Hypothalamus (tissue), 51 donors: ENCODE measurements at places on chromosomes 12 and 14.
A peak's percentile ranks its signal among the peaks of the same experiment; 100 is the strongest.

DNA sequence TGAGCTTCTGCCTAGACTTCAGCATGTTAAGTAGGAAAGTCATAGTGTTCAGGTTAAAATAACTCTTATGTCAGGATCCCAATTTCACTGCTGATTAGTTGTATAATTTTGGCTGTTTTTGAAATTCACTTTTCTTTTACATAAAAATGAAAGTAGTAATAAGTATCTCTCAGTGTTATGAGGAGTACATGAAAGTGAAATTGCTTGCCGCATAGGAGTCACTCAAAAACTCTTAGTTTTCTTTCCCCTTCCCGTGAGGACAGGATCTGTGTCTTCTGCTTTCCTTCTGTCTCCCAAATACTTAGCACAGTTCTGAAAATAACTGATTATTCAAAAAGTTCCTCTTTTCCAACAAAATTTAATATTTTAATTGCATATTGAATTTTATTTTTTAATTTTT is 100.5 kb downstream of the SLC38A4 start:
- no peak for DNase-seq

GRCh38 chr12:70332236-70332635 is 33.9 kb upstream of the KCNMB4 start:
- no peak for DNase-seq

GRCh38 chr12:12380949-12381593 is 24.2 kb downstream of the BORCS5 start:
- DNase-seq: no peak

DNA sequence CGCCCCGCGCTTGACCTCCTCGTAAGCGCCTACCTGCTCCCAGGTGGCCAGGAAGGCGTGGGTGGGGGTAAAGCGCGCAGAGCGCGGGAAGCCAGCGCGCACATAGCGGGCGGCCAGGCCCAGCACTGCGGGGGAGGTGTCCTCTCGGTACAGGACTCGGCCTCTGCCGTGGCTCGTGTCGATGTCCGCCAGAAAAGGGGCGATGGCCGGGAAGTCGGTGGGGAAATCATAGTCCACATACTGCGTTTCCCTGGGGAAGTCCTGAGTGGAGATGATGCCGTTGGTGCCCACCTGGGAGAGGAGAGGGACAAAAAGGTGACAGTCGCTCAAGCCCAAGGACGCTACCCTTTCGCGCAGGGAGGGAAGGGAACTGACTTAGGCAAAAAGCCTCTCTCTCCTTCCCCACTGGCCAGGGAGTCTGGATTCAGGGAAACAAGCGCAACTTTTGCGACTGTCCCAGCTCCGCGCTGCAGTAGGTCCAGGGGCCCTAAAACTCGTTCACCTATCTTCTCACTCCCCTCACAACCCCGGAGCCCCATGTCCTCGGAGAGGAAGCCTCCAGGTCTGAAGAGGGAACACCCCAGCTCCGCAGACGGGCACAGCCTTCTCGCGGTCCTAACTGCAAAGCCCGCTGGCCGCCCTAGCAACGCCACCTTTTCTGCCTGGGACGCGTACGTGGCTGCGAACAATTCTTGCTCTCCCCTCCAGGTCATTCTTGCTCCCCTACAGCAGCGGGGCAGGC is 815 bp downstream of the NID2 start:
- DNase-seq: no peak

DNA sequence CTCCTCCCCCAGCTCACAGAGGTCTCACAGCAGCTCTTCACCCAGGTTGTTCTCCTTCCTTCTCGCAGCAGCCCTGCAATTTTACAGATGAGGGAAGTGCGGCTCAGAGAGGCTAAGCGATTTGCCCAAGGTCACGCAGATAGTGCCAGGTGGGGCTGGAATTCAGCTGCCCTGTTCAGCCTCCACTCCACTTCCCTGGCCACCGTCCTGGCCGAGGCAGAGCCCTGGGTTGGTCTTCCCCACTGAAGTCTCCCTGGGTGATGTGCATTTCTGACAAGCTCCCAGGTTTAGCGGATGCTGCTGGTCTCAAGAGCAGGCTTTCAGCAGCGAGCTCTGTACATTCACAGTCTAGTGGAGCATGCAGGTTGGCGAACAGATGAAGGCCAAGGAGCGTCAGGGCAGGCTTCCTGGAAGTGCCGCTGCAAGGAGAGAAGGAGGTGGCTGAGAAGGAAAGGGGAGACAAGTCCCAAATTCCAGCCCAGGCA is 28.9 kb upstream of the EML1 start:
- no peak for DNase-seq

DNA sequence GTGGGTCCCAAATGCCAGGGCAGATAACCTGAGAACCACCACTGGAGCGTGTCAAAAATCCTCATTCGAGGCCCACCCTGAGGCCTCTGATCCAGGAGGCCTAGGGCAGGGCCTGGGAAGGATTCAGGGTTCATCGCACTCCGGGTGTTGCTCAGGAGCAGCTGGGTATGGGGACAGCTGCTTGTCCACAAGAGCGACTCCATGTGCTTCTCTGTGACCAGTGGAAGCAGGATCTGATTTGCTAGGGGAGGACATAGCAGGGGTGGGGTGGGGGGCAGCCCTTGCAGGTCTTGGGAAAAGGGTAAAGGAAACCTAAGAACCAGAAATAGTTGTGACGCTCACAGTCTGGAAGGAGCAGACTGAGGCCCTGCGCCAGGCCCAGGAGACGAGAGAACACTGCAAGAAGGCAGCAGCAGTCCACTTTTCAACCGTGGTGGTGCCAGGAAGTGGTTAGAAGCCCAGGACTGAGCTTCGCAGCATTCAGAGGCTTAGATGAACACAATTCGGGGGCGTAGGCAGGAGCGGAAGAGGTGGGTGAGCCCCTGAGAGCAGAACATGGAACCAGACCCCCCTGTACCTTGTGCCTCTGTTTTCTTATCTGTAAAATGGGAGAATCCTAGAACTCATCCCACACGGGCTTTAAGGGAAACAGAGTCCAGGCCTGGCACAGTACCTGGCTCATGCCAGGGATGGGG is 33.7 kb downstream of the ITPK1 start:
- DNase-seq: peak; percentile 19

- DNase-seq: no peak
These were observed 59.7 kb upstream of the C14orf132 start for GRCh38 chr14:95979339-95980042.

- DNase-seq: no peak
These were observed 9.0 kb upstream of the SFSWAP start for GRCh38 chr12:131701705-131702572.

- no peak for DNase-seq
These were observed 508 bp downstream of the HNRNPC start for GRCh38 chr14:21268617-21269251.

- no peak for DNase-seq
These were observed 148.4 kb downstream of the CHST11 start for GRCh38 chr12:104604995-104605675.

- no peak for DNase-seq
These were observed 63.3 kb downstream of the ACSS3 start for GRCh38 chr12:81141217-81141616.

GRCh38 chr12:3061059-3061458 is 16.1 kb upstream of the TSPAN9 start:
- no peak for DNase-seq

GRCh38 chr12:94255006-94255405 is 106.6 kb downstream of the PLXNC1 start:
- no peak for DNase-seq

DNA sequence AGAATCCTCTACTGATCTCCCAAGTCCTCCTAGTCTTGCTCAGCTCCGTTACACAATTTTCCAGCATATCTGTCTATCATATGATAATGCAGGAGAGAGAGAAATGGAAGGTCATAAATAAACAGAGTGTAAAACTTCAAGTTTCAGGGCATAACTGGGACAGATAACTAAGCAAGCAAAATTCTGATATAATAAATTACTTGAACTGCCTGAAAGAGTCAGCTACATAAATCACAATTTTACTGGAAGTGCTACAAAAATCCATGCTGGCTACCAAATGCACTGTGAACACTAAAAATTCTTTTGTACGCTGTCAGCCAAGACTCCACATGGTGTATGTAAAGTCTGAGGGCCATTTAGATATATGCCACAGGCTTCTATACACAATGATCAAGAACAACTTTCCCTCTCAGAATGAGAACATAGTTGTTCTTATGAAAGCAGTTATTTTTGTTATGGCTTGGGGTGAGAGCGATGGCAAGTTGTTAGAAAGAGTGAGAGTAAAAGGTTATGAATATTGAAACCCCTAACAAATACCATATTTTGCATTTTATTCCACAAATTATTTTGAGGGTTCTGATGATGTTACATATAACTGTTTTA is 41.1 kb downstream of the GRIP1 start:
- DNase-seq: no peak

DNA sequence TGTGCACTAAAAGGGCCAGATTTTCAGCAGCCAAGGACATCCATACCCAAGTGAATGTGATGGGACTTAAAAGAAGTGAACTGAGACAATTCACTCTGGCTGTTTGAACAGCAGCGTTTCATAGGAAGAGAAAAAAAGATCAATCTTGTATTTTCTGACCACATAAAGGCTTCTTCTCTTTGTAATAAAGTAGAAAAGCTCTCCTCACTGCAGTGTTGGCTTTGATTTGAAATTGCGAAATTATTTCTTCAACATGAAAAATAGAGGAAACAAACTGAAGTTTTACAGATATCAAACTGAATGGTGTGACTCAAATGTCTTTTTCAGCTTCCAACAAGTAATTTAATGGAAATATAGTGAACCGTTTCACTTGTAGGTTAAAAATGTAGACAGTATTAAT is 11.3 kb upstream of the KCNMB4 start:
- no peak for DNase-seq

GRCh38 chr14:81473456-81474147 is 60.1 kb downstream of the SEL1L start:
- DNase-seq: no peak

DNA sequence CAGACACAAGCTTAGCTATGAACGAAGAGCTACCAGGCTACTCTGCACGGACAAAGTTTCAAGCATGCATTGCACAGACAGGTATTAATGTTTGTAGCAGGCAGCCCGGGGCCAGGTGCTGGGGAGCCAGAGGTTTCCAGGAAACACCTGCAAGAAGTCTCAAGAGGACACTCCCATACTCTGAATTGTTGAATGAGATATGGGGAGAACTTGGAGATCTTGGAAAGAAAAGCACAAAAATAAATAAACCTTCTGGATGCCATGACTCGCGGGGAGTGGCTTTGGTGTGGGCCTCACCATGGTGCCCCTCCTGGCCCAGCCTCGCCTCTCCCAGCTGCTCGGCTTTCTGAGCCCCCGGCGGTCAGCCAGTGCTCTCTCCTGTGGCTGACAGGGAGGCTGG is 186.8 kb downstream of the TTC7B start:
- DNase-seq: no peak

GRCh38 chr12:47534695-47535094 is 171.1 kb downstream of the RPAP3 start:
- DNase-seq: no peak

DNA sequence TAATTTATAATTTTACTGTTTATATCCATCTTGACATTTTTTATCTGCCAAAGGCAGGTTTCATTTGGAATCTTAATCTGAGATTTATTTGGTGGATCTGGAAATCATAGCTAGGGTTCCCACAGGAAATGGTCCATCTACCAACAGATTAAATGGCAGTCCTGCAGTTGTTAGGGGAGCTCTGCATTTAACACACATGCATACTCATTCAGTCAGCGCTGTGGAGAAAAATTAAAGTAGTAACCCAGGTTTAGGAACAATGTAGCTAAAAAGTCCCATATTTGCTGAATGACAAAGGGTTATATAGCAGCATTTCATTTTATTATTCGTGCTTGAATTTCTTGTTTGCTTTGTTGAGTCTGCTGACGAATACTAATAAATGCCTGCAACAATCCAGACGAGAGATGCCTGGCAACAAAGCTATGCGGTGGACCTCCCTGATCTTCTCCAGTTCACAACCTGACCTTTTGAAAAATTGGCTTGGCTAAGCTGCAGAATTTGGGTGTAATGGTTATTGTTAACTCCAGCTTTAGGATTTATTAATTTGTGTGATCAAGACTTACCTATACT is 59.8 kb downstream of the MIPOL1 start:
- no peak for DNase-seq

GRCh38 chr12:49609875-49610154 is 4.4 kb upstream of the FAM186B start:
- DNase-seq: no peak

- DNase-seq: no peak
These were observed 24.0 kb upstream of the RND1 start for GRCh38 chr12:48889679-48890078.

- DNase-seq: no peak
These were observed 10.0 kb downstream of the PGF start for GRCh38 chr14:74945261-74945851.

DNA sequence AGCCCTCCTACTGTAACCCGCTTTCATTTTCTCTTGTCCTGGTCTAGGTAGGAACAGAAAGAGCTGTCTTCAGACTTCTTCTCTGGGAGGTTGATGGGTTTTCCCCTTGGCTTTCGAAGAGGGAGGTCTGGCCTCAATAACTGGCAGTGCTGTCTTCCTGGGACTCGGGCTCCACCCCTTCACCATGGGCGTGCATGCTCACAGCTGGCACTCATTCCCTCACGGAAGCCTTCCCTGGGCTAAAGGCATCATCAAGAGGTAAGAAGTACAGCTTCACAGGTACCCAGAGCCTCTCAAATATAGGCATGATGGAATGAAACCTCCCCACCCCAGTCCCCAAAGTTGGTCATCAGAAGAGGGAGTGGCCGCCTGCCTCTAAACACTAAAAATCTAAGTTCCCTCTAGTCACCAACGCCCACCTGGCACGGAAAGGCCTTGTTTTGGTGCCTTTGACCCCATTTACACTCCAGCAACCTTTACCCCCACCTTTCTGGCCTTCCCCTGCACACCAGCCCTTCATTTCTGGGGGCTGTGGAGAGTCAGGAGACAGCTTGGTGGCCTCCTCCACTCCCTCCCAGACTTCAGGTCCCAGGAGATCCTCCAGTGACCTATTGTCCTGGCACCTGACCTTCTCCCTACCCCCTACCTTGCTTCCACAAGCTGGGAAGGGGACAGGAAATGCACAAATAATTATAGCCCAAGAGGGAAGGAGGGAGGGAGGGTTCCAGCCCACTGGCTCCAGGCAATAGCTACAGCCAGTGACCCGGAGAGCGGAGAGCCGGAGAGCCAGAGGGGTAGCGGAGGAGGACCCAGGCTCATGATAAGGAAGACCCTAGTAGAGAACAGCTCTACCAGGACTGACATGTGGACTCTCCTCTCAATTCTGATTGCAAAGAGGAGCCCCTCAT is 2.8 kb downstream of the RAPGEF3 start:
- no peak for DNase-seq

DNA sequence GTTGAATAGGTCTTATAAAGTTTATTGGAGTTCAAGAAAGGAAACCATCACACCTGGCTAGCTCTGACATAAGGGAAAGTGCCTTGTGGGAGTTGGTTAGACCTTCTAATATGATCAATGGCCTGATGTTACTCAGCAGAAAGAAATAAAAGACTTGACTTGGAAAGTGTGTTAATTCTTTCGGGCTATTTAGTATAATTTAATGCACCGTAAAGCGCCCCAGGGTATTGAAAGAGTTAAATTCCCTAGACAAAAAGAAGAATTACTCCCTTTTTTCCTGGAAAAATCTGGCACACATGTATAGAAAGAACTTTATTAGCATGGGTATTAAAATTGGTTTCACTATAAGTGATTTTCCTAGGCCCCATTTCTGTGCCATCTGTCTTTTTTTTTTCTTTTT is 1125.7 kb upstream of the FLRT2 start:
- DNase-seq: no peak

- no peak for DNase-seq
These were observed 131.2 kb downstream of the CRADD start for GRCh38 chr12:93808169-93808899.
